ENCODE measurements at places on chromosomes 5 and 9.

DNA sequence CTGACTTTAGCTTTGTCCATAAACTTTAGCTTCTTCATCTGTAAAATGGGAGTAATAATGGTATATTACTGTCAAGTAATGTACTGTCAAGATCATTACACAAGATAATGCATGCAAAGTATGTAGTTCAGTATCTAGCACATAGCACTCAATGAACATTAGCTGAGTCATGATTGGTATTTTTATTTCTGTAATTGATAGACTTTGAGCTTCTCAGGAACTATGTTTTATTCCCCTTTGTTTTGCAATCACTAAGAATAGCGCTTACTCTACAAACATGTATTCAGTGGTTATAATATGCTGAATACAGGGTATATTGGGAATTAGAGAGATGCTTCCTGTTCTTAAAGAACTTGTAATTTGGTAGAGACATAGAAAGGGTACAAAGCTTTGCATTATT lies 142.3 kb upstream of the KLF9 start:
- no peak for DNase-seq

DNA sequence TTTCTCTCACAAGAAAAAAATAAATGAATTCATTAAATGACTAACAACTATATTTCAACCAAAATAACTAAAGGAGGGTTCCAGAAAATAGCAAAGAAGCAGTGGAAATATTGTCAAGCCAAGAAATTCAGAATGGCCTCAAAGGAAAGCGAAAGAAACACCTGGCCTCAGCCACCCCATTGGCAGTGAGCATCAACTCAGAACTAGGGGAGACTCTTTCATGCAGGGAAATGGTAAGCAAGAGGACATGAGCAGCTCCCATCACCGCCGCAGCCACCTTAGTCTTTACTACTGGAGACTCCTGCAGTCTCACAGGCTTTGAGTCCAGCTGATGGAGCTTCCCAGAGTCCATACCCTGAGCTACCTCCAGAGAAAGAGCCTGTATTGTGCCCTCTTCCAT lies 343.9 kb upstream of the GRAMD2B start:
- DNase-seq: no peak

DNA sequence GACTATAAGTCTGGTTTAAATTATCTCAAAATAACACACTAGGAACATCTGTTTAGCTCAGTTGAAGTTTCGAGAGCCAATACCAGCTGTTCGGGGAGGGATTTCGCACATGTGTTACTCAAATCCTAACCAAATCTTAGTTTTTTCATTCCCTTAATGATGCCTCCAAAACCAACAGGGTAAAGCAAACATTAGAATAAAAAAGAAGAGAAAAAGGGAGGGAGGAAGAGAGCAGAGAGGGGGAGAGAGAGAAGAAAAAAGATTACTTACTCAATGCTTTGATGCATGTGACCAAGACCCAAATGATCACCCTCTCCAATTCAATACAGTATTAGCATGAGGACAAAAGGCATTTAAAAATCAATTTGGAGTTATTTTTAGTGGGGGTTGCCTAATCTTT lies 86.0 kb upstream of the NR5A1 start:
- no peak for DNase-seq

DNA sequence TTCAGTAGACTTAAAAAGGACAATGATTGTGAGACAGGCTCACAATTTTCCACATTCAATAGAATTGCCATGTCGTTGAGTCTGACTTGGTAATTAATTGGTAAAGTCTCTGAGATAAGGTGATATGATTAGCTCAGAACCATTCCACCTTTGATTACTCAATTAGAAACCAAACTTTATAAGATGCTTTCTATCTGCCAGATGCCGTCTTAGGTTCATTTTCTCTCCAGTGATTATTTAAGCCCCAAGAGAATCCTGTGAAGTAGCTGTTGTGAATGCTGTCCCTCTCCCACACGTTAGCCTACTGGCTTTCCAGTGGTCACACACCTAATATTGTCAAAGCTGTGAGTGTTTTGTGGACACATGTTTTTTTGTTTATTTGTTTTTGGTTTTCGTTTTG lies 528.9 kb upstream of the ZNF462 start:
- DNase-seq: no peak

DNA sequence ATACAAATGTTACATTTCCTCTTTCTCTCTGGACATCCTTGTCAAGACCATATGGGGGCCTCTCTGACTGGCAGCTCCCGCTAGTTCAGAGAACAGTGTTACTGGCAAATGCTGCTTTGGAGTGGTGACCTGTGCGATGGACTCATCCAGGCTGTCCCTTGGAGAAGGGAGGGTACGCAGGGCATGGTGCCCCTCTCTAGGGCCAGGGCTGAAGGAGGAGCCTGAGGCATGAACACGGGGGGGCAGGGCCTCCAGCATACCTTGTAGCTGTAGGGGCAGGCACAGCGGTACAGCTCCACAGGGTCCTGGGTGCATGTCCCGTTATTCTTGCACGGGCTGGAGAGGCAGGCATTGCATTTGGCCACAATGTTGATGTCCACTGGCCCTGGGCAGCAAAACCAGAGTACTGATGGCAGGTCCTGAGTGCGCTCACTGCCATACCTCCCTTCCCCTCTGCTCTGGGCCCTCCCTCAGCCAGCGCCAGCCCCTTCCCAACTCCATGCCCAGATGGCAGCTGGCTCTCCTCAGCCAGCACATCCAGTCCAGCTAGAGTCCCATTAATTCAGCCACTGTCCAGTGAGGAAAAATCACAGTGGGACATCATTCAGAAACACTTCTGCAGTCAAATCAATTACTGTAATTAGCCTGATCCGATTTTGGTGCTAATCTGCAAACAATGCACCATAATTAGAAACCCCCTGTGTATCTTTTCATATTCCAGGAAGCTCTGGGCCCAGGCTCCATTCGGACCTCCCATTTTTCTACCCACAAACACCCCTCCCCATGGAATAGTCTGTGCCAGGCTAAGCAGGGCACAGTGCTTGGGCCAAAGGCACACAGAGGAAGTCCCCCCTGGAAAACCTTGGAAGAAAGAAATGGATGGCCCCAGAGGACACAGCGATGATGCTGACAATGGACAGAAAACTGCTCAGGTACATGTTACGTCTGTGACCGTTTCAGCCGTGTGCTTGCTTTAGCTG lies 128.8 kb upstream of the PANK3 start:
- no peak for DNase-seq

DNA sequence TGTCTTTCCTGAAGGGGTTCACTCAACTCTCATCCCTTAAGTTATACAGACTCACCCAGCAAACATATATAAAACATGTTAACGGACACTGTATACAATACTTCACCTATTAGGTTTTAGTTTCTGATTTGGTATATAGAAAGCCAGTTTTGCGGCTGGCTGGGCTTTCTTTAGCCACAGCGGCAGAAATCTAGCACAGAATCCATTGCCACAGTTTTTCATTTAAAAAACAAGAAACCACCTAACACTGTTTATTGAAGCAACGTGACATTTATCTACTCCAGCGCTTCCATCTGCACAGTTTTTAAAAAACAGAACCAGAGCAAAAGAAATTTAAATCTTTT lies 67.3 kb downstream of the SNX30 start:
- no peak for DNase-seq

GRCh38 chr9:95874989-95875304 lies 544 bp upstream of the ERCC6L2 start:
- peak; percentile 13 for DNase-seq

DNA sequence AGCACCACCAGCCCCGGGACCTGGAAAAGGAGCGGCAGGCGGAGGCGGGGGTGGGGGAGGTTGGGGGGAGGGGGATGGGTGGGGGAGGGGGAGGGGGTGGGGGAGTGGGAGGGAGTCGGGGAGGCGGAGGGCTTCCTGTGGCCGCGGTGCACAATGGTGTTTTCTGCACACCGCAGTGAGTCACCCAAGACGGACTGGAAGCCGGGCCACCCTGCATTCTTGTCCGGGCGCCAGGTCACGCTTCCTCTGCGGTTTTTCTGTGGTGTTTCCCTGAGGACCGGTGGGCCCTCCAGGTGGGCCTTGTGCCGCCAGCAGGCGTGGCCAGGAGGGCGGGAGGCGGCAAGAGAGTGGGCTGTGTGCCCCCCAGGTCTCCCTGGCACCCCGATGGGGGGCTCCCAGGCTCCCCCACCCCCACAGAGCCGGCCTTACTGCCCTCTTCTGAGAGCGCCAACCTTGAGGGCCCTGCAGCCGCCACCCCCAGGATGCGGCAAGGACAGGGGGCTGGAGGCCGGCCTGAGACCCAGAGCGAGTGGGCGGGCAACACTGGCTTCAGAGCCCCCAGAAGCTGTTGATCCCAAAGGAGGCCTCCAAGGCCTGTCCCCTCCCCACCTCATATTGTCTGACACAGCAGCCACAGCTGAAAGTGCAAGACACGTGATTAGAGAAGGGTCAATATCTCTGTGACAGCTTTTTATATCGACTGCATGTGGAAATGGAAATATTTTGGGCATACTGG lies 11.1 kb downstream of the EXD3 start:
- DNase-seq: no peak

DNA sequence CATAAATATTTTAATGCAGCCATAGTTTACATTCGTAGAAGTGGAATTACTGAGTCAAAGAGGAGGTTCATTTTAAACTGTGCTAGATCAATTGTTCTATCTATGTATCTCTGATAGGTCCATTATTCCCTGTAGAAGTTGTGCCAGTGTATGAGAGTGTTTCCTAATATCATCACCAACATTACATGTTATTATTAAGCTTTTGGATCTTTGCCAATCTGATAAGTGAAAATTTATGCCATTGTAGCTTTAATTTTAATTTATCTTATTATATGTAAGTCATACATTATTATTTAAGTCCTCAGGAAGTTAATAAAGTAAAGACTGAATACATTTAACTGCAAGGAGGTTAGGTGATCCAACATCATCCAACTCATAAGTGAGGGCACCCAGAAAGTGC lies 10.9 kb upstream of the GAS1 start:
- no peak for DNase-seq

DNA sequence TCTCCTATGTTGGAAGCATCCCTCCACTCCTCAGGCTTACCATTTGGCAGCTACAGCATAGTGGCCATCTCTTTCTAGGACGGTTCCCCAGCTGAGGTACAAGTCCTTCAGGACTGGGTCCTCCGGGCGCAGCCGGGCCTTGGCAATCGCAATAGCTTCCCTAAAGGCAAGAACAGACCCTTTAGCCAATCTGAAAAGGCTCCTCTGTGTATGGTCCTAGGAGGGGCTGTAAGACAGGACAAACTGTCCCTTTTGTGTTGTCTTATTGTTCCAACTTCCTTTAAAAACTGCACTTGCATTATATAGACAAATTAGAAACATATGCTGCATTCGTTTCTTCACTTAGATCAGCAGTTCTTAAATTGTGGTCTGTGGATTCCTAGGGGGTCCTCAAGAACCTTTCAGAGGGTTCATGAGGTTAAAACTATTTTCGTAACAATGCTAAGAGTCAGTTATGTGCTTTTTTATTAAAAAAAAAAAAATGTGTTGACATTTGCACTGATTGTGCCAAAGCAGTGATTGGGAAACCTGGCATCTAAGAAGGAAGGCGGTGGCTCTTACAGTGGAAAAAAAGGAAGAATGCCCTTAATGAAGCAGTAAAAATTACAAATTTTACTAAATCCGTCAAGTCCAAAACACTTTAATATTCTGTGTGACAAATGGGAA lies 38.7 kb downstream of the GEMIN5 start:
- DNase-seq: no peak

GRCh38 chr5:115366223-115366622 lies 69.8 kb upstream of the CCDC112 start:
- no peak for DNase-seq

DNA sequence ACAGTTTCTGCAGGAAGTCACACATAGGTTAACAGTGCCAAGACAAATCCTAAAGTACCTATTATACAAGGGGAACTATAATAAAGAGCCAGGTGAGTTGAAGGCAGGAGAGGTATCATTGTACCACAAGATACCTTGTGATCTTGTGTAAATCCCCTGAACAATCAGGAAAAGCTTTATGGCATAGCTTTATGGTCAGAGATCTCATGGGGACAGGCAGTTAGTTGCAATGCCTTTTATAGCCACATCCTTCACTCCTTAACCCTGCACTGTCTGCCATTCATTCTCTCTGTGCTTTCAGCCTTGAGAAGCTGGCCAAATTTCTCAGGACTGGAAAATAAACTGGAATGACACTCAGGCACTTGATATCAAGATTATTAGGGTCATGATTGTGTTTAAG lies 97.0 kb downstream of the GHR start:
- no peak for DNase-seq

- DNase-seq: no peak
Measured at GRCh38 chr5:15256485-15256884, 243.5 kb upstream of the FBXL7 start.

- no peak for DNase-seq
Measured at GRCh38 chr9:21994556-21995005, at the start of gene CDKN2B-AS1. Gene CDKN2B-AS1, plus strand, starts transcription at chr9:21994791.

DNA sequence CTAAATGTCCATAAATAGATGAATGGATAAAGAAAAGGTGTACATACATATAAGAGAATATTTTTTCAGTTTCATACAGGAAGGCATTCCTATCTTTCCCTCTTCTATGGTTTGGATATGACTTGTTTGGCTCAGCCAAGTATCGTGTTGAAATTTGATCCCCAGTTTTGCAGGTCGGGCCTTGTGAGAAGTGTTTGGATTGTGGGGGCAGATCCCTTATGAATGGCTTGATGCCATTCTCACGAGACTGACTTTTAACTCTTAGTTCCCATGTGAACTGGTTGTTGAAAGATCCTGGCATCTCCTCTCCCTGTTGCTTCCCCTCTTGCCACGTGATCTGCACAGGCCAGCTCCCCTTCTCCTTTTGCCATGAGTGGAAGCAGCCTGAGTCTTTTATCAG lies 421.1 kb upstream of the FTMT start:
- DNase-seq: no peak

- no peak for DNase-seq
Measured at GRCh38 chr5:45437752-45438151, 258.4 kb downstream of the HCN1 start.

DNA sequence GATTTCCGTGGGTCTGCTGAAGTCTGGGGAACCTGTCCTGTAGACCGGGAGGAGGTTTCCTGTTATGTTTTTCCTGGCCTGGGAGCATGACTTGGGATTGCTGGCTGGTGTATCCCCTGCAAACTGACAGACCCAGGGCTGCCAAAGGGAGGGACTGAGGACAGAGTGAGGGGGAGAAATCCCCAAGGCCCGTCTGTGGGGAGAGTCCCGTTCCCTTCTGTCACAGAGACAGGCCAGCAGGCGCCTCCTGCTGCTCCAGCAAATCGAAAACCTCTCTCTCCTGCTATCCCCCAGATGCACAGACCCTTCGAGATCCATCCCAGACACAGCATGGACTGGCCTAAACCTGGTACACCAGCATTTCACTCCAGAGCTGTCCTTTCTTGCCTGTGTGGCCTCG lies 56.2 kb upstream of the ALDH1B1 start:
- DNase-seq: no peak
